ENCODE measurements at places on chromosomes 7 and 10.

GRCh38 chr10:47380341-47381102, 3.6 kb downstream of the ZNF488 start:
- peak; percentile 1 for DNase-seq

- no peak for DNase-seq
Observed at GRCh38 chr7:27753863-27754262, 13.9 kb downstream of the TAX1BP1 start.

GRCh38 chr7:119890631-119891030, 382.3 kb upstream of the KCND2 start:
- no peak for DNase-seq

DNA sequence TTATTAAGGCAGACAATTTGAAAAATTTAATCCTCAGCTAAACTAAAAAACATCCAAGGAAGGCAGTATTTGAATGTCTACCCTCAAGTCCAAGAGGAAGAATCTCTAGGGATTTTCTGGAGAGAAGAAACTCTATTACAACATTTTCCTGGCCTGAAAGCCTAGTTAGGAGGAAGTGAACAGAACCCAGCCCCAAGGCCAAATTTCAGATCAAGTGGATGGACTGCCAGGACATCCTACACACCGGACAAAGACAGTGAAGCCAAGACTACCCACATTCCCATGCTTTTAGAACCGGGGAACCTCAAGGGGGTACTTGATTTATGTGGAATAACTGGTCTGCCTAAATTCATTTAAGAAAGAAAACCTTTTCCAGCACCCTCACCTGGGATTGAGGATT, 108.9 kb upstream of the MEOX2 start:
- DNase-seq = no peak

GRCh38 chr10:4838743-4839142, 12.7 kb downstream of the AKR1E2 start:
- DNase-seq = no peak

DNA sequence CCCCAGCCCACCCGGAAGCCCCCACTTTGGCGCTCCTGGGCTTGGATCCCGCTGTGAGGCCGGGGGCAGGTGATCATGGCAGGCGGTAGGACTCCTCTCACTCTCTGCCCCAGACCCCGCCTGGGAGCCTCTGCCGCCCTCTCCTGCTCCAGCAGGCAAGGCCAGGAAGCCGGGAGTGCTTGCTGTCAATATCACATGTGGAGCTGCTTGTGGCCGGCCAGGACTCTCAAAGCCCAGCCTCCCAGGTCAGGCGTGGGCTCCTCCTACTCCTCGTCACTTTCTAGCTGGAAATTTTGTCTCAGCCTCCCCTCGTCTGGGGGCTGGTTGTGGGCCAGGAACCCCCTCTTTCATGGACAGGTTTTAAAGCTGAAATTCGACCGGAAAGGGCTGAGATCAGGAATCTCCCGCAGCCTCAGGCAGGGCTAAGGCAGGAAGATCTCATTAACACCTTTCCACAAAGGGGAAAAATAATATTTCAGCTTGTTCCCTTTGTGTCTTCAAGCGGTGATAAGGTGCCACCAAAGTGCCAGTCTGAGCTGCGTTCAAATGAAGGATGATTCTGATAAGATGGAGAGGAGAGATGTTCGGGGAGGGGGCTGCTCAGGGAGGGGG, 273.6 kb upstream of the PODXL start:
- peak; percentile 69 for DNase-seq

DNA sequence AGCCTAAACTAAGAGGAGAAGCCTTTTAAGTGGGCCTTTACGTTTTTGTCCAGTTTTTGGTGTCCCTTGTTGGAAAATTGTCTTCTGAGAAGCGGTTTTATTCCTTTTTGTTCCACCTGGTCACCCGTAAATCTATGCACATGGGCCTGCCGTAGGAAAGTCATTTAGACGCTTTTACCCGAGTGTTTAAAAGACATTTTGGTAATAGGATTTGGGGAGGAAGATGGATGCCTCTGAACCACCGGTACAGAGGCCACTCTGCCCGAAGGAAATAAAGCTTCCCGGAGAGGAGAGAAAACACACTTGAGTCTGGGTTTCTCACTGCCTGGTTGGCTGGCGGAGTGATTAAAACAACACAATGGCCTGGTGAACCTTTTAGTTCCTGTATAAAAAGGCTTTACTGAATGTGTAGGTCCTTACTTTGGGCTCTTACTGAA, 760 bp downstream of the THNSL1 start:
- peak; percentile 11 for DNase-seq

GRCh38 chr7:81159402-81159801, 240.6 kb upstream of the SEMA3C start:
- DNase-seq = no peak

DNA sequence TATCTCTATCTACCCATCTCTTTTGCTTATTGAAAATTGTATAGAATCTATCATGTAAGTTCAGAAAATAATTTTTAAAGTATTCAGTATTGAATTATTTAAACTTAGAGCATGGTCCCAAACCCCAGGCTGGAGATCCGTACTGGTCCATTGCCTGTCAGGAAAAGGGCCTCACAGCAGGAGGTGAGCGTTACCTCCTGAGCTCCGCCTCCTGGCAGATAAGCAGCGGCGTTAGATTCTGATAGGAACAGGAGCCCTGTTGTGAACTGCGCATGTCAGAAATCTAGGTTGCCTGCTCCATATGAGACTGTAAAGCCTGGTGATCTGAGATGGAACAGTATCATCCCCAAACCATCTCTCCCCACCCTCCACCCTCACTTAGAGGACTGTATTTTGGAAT, 266.0 kb upstream of the CNTNAP2 start:
- DNase-seq = no peak

DNA sequence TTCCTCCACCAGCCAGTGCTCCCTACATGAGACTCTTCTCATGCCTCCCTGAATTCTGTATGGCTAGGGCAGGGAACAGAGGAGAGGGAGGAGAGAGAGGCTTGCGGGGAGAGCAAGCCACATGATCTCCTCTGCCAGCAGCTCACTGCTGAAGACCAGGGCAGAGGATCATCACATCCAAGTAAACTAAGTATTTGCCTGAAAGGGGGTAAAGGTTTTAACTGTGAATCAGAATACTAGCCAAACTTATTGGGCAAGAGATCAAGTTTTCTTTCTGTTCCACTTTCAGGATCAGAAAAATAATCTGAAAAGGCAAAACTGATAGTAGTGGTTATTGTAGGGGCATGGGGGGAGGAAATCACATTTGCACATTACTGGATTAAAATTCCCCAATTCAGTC, 17.8 kb upstream of the ERCC6 start:
- DNase-seq = no peak

- no peak for DNase-seq
Observed at GRCh38 chr7:130877236-130877990, 143.4 kb upstream of the KLF14 start.

GRCh38 chr10:66958466-66958865, 32.6 kb downstream of the LRRTM3 start:
- DNase-seq = no peak

DNA sequence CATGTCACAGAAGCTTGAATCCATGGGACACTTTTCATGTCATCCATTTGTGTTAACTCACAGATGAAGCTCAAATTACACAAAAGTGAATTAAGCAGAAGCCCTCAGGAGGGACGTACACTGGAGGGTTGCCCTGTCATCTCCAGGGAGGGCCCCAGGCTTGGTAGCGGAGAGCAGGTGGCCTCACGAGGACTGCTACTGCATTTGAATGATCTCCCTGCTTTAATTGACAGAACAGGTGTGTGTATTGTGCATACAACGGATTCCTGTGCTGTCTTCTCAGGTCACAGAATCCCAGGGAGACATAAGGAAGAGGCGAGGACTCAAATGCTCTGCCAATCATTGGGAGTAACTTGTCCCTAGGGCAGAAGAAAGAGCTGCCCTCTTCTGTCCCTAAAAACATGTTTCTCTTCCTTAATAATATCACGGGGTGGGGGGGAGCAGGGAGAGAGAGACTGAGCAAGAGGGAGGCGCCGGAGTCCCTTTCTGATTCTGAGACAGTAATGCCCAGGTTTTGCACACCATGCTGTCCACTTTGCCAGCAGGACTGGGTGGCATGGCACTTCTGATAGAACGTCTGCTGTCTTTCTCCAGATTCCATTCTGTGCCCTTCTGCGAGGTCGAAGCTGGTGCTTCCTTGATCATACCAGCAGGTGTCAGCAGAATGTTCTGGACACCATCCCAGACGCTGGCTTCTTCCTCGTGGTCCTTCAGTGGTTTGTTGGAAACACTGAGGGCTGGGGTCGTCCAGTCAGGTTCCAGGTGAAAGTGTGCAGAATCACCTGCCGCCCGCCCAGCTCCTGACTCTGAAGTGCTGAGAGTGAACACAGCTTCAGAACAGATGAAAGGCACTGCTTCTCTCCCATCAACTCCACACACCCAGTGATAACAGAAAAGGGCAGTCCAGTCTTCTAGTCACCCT, 26.2 kb upstream of the RASGEF1A start:
- DNase-seq = peak; percentile 55

DNA sequence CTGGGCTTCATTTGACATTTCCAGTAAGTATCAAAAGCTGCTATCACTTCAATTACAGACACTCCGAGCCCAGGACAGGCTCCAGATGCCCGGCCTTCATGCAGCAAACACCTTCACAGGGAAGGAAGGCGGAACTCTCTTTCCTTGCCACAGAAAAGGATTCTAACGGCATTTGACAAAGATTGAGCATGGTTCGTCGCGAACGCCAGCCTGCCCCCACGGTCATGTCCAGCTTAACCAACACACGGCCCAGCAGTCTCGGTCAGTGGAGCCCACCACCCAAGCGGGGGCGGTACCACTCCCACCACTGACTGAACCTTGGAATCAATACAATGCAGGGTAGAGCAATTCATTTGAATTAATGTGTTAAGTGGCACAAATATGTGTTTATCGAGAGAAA, 607.2 kb downstream of the DNAJB6 start:
- DNase-seq = no peak

- no peak for DNase-seq
Observed at GRCh38 chr10:104350127-104350635, 3.5 kb upstream of the CFAP58 start.

DNA sequence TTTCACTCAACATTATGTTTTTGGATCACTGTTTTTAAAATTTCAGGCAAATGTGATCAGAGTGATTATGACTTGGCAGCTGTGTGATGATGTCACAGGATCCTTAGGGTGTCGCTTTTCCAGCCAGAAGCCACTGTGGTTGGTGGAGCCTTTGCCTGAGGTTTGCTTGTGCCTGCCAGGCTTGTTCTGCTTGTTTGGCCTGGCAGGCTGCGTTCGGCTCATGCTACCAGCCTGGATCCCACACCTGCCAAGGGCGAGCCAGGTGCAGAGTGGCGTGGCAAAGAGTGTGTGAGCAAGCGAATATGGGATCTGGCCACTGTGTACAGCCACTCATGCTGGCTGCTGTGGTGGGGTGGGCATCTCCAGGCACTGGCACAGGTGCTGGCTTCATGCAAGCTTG, 55.7 kb downstream of the ADK start:
- no peak for DNase-seq

DNA sequence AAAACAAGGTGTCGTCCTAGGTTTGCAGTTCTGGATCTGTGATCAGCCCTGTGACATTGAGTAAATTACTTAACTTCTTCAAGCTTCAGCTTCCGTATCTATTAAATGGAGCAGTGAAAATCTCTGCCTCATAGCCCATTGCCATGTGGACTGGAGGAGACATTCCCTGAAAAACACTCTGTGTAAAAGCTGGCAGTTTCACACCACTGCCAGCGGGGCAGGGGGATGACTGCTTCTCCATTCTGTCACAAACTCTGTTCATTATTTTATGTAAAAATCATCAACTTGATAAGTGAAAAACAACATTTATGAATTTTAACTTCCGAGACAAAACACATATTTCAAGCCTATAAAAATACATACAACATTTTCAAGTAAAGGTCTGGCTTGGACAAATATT, 234.7 kb downstream of the BMPER start:
- no peak for DNase-seq

- no peak for DNase-seq
Observed at GRCh38 chr7:6654842-6655610, 17.9 kb downstream of the ZNF316 start.

DNA sequence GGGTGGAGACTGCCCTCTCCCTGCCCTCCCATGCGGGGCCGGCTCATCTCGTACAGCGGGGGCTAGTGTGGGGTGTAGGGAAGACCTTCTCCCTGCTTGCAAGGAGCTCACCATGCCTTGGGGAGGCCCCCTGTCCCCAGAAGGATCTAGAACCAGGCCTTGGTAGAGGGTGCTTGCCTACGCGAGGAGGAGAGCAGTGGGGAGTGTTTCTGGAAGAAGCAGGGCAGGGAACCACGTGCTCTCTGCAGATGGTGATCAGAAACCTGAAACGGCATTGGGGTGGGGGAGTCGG, 2.7 kb downstream of the MAFK start:
- no peak for DNase-seq

DNA sequence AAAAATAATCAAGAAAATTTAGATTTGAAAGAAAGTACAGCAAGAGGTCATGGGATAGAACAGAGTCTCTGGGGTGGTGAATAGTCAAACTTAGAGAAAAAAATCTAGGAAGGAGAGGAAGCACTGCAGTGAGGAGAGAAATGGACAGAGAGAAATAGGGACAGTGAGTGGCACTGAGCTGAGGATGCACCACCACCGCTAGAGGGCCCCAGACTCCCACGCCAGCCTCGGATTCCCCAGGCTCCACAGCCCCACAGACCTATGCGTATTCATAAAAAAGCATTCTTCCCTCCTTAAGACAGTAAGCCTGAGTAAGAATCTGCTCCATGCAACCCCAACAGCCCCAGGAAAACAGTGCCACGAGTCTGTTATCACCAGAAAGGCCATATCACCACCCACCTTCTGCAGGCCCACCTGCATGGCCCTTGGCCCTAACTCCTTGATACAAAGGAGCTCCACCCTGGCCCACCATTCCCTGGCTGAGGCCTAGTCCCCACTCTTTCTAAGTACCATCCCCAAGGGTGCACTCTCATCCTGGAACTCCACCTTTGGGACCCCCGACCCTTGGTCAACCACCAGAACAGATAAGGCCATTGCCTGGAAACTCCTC, 91.0 kb downstream of the ALOX5 start:
- DNase-seq = peak; percentile 86

DNA sequence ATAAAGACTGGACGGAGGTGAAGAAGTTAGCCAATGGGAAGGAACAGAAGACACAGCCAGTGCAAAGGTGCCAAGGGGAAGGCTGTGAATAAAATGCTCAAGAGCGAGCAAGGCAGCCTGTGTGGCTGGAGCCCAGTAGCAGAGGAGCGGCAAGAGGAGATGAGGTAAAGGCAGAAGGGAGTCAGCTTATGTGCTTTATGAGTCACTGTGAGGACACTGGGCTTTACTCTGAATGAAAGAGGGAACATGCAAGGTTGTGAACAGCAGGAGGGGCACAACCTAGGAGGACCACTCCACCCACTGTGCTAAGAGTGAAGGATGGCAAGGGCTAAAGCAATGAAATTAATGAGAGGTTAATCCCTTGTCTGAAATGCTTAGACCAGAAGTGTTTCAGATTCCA, 129.0 kb upstream of the ODAD2 start:
- no peak for DNase-seq

DNA sequence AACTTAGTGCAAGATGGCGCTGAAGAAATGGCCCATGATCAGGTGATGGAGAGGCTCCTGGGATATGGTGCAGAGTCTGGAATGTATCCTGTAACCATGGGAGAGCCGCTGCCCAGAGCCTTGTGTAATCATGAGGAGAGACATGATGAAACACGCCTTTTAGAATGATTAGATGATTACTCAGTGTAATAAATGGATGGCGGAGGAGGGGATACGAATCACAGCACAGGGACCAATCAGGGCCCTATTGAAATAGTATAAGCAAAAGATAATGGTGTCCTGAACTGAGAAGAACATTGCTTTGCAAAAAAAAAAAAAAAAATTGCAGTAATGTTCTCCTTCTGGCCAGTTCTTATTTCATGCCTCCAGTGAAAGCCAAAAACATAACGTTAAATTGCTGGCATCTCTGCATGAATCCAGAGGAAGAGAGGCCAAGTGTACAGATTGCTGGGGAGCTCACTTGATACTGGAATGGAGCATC, 668.5 kb upstream of the AUTS2 start:
- DNase-seq = no peak

Data from endothelial cell (in vitro differentiated cells).